Kidney epithelial cell (primary cell): ENCODE measurements at places on chromosomes 6 and 20.

DNA sequence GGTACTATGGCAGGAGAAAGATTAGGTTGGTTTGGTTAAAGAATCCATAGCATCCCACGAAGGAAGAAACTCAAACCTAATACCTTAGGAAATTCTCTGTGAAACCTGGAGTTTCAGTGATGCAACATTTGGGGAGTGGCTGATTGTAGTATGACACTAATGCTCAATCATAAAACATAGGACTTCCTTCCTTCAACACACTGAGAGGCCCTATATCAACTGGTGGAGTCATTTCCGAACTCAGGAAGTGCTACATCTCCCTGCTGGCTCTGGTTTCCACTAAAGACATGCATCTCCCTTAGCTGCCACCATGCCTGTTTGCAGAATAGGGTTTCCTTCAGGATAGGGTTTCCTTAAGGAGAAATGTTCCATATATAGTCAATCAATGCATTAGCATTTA, 5.2 kb upstream of the MANEA start:
- DNase-seq: no peak

GRCh38 chr6:91278416-91278815, 691.5 kb upstream of the MAP3K7 start:
- DNase-seq: peak; percentile 35

- no peak for DNase-seq
Observed at GRCh38 chr6:92521553-92521952, 897.8 kb downstream of the EPHA7 start.

DNA sequence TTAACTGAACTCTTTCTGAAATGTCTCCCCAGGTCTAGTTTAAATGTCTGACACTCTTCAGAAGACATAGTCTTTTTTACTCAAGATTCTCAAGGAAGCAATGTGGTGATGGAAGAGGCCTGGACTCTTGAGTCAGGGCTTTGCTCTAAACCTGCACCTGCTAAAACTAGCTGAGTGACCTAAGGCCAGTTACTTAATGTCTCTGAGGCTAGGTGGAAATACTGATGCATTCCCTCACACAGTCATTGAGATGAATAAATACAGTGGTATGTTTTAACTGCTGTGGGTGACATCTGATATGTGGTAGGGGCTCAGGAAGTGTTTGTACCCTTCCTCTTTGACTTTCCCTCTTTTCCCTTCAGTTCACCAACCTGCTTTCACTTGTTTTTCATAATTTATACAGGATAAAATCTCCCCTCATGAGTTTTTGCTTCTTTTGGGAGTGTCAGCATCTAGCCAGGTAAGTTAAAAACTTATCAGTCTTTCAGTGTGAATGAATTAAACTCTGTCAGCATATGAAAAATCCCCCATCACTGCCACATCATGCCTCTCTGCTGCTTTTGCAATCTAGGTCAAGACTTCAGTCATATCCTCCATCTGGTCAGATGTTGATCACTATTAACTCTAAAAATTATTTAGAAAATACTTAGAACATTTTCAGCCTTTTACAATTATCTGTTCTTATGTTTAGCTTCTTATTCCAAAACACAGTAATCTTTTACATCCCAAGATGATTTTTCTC, 178.7 kb upstream of the TNFAIP3 start:
- DNase-seq: no peak

- DNase-seq: no peak
Observed at GRCh38 chr6:87718662-87719433, 16.8 kb upstream of the AKIRIN2 start.

GRCh38 chr20:60332523-60332922, 374.3 kb downstream of the CDH26 start:
- no peak for DNase-seq

GRCh38 chr6:14165091-14165490, 47.5 kb downstream of the CD83 start:
- peak; percentile 59 for DNase-seq

GRCh38 chr6:145278163-145278807, 457.0 kb downstream of the EPM2A start:
- peak; percentile 9 for DNase-seq

- DNase-seq: no peak
Observed at GRCh38 chr6:158665332-158665731, 15.5 kb downstream of the SYTL3 start.

DNA sequence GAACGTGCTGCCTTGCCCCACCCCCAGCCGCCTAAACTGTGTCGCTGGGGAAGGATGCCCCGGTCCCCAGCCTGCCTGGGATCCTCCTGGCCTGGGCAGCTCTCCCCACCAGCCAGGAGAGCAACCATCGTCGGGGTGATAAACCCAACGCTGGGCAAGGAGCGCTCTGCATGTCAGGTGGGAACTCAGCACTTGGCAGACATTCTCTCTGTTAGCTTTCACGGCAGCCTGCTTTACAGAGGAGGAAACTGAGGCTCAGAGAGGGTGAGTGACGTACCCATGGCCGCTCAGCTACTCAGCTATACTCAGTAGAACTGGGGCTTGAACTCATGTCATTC, 37.9 kb downstream of the RBM38 start:
- no peak for DNase-seq

- DNase-seq: no peak
Observed at GRCh38 chr20:22074635-22075034, 369.2 kb downstream of the PAX1 start.

DNA sequence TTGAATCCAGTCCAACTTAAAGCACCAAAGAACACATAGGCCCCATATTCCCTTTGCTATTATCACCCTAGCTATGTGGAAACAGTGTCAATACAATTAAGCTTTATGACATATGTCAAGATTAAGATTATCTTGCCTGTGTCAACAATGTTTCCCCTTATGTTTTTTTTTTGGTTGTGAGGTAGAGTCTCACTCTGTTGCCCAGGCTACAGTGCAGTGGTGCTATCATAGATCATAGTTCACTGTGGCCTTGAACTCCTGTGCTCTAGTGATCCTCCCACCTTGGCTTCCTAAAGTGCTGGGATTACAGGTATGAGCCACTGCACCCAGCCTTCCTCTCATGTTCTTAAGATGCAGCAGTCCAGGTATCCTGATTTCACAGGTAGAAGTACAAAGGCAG, 17.8 kb downstream of the AFG1L start:
- DNase-seq: no peak

- DNase-seq: peak; percentile 98
Observed at GRCh38 chr6:43120944-43121913, 45.1 kb downstream of the PTK7 start.

- no peak for DNase-seq
Observed at GRCh38 chr6:53011979-53012378, 16.9 kb upstream of the GSTA4 start.

DNA sequence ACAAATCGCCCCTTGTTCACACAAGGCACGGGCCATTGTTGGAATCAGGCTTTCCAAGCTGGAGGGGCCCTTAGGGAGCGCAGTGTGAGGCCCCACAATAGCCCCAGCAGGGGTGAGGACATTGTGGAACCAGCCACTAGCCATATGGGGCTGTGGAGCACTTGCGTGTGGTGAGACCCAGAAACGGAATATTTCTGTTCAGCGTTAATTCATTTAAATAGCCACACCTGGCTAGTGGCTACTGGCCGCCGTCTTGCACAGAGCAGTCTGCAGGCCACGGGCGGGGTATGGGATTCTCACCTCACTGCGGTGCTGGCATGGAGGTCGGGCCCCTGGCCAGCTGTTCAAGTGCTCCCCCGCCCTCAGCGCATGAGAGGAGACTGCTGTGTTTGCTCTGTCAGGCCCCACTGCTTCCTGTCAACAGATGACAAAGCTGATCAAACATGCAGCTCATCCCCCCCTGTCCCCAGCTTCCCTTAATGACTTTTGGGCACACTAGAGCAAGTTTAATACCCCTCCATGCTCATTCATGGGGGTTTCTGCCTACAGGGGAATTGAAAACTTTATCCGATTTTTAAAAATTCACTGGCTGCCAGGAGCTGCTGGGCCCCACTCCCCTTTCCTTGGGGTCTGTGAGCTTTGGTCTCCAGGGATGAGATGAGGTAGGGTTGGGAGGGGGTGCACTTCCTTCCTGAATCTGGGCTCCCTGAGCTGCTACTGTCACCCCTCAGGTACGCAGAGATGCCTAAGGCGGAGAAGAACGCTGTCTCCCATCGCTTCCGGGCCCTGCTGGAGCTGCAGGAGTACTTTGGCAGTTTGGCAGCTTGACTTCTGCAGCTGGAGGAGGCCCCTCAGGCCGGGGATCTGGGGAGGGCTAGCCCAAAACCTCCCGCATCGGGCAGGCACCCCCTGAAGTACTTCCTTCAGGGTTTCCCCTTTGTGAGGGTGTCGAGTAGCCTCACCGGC, 13.6 kb downstream of the ITPA start:
- peak; percentile 51 for DNase-seq

- DNase-seq: no peak
Observed at GRCh38 chr20:16590041-16590633, 16.9 kb upstream of the KIF16B start.

DNA sequence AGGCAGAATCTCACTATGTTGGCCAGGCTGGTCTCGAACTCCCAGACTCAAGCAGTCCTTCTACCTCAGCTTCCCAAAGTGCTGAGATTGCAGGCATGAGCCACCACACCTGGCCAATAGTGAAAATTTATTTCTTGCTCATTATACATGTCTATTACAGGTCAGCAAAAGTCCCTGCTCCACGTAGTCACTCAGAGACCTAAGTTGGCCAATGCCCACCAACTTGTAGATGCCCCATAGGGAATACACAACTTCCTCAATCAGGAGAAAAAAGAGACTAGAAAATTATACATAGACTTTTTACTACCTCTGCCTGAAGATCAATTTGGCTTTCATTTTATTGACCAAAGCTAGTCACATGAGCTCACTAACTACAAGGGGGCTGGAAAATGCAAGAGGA, 22.0 kb upstream of the CGA start:
- DNase-seq: no peak

GRCh38 chr20:16732506-16733152, 2.8 kb downstream of the SNRPB2 start:
- no peak for DNase-seq
